Stimulated activated CD8-positive, alpha-beta memory T cell treated with anti-CD3 and anti-CD28 coated beads, Interleukin-7, amount 100 ng/mL, for 1 hour (primary cell): ENCODE measurements at places on chromosomes 2 and 18.

DNA sequence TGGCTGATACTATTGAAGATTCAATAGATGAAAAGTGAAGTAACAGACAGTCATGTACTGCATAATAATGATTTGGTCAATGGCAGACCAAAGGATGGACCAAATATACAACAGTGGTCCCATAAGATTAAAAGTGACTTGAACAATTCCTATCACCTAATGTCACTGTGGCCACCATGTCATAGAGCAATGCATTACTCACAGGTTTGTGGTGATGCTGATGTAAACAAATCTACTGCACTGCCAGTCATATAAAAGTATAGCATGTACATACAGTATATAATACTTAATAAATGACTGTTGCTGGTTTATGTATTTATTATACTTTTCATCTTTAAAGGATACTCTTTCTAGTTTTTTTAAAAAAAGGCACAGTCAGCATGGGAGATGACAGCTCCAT, 99.9 kb downstream of the USP34 start:
- DNase-seq: no peak

DNA sequence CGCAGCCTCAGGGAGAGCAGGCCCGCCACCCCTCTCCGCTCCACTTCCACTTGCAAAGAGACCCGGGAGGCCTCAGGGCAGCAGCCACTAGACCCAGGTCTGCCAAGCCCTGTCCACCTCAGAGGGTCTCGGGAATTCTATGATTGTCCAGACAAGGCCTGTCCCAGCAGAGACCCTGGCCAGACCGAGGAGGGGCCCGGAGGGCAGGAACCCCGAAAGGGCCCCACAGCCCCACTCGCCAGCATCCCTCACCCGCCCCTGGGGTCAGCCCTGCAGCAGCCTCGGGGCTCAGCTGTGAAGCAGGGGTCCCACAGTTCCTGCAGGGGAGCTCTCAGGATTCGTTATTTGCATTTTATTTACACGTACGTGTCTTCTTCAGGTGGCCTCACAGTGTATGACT, 269.5 kb downstream of the EIPR1 start:
- DNase-seq: no peak

DNA sequence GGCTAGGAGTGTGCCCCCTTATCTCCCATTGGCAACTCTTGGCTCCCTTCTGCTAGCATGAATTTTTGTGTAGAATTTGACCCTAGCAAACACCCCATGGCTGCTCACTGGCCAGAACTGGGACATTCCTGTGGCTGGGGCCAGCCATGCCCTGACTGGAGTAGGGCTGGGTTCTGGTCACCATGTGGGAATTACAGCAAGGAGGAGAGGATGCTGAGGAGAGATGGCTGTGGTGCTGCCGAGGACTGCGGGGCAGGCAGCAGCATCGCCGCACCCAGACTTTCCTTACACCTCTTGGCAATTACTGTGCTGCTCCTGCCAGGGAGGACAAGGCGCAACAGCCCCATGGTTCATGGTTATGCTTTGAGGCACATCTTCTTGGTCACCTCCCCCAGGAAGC, 12.7 kb downstream of the KCNF1 start:
- DNase-seq: no peak

- DNase-seq: no peak
Measured at GRCh38 chr2:47249157-47249900, 94.2 kb upstream of the STPG4 start.

- no peak for DNase-seq
Measured at GRCh38 chr18:64091526-64091925, 57.4 kb downstream of the LINC00305 start.

DNA sequence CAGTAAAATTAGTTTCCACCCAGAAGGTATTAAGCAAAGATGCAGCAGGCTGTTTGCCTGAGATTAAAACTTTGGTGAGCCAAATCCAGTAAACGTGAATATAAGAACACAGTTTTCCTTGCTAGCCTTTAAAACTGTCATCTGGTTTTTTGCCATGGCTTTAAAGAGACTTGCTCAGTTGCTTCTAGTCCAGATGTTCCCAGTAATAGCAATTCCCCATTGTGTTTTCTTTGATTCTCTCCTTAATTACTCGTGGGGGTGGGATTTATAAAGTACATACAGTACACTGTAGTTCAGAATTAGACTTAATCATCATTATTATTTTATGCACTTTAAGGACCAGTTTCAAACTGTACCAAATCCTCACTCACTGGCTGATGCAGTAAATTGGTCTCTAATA, 303.5 kb upstream of the ZNF804A start:
- no peak for DNase-seq
